ENCODE measurements at places on chromosomes 1 and 21.

DNA sequence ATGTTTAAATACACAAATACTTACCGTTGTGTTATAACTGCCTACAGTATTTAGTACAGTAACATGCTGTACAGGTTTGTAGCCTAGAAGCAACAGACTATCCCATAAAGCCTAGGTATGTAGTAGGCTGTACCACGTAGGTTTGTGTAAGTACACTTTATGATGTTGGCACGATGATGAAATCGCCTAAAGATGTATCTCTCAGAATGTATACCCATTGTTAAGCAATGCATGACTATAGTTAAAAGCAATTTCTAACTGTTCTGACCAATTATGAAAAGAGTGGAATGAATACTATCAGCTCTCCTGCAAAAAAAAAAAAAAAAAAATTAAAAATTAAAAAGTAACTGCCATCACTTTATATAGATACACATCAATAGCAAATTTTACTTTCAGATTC lies 11.4 kb downstream of the HP1BP3 start:
- no peak for DNase-seq

GRCh38 chr1:49416758-49417157 lies 607.0 kb downstream of the AGBL4 start:
- DNase-seq = no peak

DNA sequence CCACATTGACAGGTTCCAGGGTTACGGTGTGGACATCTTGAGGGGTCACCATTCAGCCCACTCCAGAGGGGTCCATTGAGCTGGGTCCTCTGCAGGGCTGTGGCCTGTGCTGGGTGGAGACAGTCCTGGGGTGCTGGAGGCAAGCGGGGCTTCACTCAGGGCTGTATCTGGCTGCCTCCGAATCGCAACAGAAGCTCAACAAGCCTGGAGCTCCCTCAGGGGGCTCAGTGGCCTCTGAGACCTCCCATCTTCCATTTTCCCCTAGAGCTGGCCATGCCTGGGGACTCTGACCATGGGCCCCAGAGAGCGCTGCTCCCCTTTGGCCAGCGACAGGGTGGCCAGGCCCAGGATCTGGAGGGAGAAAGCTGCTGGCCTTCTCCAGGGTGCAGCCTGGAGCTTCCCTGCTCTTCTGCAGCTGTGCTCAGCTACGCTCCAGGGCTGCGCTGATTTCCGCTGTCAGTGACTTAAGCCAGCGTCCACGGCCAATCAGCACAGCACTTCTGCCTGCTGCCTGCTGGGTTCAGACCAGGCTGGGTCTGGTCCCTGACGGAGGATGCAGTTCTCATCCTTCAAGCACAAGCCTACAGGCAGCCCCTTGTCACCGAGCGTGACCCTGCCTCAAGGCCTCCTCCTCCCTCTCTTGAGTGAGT lies 45.0 kb upstream of the ADARB1 start:
- DNase-seq = peak; percentile 43

DNA sequence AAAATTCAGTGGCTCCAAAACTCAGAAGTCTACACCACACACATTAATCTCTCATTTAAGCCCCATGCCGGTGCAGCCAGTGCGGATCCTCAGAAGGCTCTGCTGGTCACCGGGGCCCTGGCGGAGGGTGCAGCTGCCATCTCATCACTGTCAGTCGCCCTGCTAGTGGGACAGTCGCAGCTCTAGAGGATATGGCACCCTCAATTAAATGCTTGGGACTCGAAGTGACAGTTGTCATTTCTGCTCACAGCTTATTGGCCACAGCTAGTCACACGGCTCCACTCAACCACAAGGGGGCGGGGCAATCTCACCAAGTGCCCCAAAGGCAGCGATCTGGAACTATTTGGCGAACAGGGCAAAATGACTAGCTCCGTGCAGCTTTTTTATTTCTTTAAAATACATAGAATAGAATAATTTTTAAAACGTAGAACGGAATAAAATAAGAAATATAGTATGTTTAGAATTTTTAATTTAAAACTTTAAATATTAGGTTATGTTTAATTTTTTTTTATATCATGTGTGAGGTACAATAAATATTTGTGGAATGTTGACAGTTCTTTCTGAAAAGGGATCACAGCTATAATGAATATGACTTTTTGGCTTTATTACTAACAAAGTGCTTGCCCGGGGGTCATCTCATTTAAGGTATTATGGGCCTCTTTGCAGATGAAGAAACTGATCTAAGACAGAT lies 8.0 kb upstream of the MAN1C1 start:
- DNase-seq = peak; percentile 93

DNA sequence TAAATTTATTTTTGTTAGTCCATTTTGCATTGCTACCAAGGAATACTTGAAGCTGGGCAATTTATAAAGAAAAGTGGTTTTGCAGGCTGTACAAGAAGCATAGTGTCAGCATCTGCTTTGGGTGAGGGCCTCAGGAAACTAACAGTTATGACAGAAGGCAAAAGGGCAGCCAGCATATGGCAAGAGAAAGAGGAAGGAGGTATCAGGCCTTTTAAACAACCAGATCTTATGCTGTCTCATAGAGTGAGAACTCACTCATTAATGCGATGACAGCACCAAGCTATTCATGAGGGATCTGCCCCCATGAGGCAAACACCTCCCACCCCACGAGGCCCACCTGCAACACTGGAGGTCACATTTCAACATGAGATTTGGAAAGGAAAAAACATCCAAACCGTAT lies 898.4 kb downstream of the KCNT2 start:
- no peak for DNase-seq

DNA sequence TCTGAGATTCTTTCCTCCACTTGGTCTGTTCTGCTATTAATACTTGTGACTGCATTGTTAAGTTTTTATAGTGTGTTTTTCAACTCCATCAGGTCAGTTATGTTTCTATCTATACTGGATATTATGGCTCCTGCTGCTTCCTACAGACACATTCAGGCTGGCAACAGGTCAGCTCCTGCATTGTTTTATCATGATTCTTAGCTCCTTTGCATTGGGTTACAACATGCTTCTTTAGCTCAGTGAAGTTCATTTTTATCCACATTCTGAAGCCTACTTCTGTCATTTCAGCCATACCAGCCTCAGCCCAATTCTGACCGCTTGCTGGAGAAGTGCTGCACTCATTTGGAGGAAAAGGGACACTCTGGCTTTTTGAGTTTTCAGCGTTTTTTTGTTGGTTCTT lies 37.3 kb upstream of the F3 start:
- DNase-seq = no peak

DNA sequence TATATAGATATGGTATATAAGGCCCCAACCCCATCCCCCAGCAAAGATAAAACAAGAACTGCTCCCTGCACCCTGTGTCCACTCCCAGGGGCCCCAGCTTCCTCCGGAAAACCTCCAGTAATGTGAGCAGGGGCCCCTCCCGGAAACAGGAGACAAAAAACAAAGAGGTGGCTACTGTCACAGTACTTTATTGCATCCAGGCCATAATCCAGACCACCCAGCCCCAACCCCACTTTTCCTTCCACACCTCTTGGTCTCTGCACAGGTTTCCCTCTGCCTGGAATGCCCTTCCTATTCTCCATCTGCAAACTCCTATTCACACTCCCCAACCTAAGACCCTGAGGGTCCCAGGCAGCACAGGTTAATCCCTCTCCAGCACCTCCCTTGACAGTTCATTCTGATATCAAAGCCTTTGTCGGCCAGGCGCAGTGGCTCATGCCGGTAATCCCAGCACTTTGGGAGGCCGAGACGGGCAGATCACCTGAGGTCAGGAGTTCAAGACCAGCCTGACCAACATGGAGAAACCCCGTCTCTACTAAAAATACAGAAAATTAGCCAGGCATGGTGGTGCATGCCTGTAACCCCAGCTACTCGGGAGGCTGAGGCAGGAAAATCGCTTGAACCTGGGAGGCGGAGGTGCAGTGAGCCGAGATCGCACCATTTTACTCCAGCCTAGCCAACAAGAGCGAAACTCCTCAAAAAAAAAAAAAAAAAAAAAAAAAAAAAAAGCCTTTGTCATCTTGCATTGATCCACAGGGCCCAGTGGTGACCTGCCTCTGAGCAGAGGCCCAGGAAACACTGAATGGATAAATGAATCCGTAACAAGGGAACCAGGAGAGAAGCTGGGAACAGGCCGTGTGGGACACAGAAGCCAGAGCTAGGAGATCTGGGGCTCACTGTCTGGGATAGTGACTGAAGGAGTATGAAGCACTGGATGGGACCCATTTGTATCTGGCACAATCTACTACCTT lies 2.3 kb upstream of the AUNIP start:
- no peak for DNase-seq

GRCh38 chr1:23370709-23371584 lies 1.3 kb upstream of the ZNF436 start:
- DNase-seq = no peak

DNA sequence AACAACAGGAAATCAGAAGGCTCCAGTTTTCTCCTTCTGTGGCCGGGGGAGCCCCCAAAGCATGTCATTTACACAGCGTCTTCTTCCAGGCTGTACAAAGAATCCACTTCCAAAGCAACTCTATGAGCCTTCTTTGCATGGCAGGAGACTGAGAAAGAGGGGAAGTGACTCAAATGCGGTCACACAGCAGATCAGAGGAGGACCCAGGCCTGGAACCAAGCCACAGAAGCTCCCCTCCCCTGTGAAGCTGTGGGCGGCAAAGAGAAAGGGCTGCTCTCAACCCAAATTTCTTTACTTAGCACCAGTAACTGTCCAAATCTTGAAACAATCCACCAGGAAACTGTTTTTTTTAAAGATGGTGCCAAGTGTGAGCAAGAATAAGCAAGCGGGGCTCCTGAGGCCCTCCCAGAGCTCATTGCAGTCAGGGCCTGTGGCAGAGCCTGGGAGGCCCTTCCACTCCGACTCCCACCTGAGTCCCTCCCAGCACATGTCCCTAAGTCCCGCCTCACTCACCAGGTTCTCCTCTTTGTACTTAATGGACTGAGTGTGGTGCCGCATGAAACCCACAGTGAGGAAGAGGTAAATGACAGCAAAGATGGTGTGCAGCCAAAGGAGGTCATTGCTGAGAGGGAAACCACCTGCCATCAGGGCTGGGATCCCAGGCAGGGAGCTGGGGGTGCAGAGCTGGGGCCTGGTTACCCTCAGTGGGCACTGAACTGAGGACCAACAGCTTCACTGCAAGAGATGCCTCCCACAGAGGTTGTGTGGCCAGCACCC lies 15.9 kb downstream of the TMEM63A start:
- DNase-seq = no peak

DNA sequence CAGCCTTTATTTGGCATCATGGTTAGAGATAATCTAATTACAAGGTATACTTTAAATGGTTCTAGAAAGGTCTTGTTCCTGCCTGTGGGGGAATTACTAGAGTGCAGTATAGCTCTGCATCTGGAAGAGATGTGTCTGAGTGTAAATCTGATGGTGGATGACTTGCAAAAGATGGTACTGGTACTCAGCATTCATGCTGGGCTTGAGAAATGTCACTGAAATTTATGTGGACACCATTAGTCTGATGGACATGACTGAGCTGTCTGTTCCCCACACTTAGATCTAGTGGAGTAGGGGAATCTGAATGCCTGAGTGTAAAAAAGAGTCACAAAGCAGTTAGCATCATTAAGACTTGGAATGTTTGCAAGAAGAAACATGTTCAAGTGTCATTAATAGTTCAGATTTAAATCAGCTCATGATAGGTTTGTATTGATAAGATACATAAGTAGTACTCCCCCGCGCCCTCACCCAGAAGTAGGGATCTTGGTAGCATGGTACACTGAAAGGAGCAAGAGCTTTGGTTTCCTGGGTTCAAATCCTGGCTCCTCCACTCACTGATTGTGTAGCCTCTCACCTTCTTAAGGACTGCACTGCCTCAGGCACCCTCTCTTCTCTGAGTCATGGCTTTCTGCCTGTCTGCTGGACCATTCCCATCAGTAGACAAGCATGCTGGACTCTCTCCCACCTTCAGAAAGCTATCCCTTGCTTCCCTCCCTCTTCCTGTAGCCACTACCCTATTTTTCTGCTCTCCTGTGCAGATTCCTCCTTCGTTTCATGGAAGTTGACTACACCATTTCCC lies 292.9 kb downstream of the NFIA start:
- no peak for DNase-seq

DNA sequence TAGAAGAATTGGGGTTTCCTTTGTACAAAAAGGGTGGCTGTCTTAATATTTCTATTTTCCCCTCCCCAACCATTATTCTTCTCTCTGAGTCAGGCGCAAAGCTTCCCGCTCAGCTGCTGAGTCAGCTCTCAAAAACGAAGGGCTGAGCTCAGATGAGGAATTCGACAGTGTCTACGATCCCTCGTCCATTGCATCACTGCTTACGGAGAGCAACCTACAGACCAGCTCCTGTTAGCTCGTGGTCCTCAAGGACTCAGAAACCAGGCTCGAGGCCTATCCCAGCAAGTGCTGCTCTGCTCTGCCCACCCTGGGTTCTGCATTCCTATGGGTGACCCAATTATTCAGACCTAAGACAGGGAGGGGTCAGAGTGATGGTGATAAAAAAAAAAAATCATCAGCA lies 3.0 kb upstream of the TUFT1 start:
- DNase-seq = no peak

All from RPMI8226 (cell line).